ENCODE measurements at places on chromosomes 3 and 15. TPM values are rescaled to one million over a fixed set of nuclear protein-coding genes. Genes with fewer than 3 reads are reported as not detected.

- H3K27ac ChIP-seq, result no peak overlapping the region
- no peaks in the 10 kb centered on the region for H3K27me3 ChIP-seq
- no peaks in the 10 kb centered on the region for H3K4me1 ChIP-seq
- H3K4me3 ChIP-seq, result no peak overlapping the region
Measured at GRCh38 chr3:187361835-187362234, 6.3 kb upstream of the RTP4 start.

- H3K4me3 ChIP-seq, result no peak overlapping the region
- no peaks in the 10 kb centered on the region for H3K4me1 ChIP-seq
- H3K27ac ChIP-seq, result no peak overlapping the region
- no peak for DNase-seq
- no peaks in the 10 kb centered on the region for H3K27me3 ChIP-seq
- H3K36me3 ChIP-seq, result no peaks in the 10 kb centered on the region
Measured at GRCh38 chr15:60814855-60815254, 335.9 kb upstream of the ICE2 start.

GRCh38 chr3:197430934-197431333 is 124.8 kb downstream of the BDH1 start:
- peaks cover 9% of the 10 kb centered on the region for H3K4me1 ChIP-seq
- H3K4me3 ChIP-seq, result no peak overlapping the region
- no peaks in the 10 kb centered on the region for H3K27me3 ChIP-seq
- no peak for DNase-seq
- H3K36me3 ChIP-seq, result no peaks in the 10 kb centered on the region

DNA sequence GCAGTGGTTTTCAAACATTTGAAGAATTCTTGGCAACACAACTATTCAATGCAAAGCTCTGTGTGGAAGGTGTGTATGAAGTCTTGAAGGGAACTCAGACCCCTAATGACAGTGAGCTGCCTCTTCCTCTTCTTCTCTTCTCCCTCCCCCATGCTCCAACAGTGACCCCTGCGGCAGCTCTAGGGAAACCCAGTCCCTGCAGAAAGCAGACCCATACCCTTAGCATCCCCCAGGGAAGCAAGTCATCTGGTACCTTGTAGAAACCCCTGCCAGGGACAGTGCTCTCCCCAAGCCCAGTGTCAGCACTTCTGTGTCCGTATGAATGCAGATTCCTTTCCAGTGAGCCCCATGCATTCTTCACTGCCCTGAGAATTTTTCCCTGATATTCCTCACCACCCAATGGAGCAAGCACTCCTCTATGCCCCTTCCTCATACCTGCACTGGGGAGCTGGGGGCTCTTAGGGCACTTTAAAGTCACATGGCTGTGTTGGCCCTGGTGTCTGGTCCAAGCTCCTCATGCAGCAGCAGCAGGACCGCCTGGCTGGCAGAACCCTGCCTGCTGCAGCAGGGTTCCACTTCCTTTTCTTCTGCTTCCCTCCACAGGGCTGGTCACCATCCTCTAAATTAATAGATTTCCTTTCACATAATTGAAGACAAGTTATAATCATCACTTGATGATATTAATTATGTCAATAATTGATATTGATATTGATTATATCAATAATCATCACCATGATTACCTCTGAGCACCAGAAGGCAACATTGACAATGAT is 442.5 kb downstream of the EPHB1 start:
- H3K27me3 ChIP-seq, result no peaks in the 10 kb centered on the region
- no peaks in the 10 kb centered on the region for H3K4me1 ChIP-seq
- DNase-seq, result no peak
- H3K4me3 ChIP-seq, result no peak overlapping the region

DNA sequence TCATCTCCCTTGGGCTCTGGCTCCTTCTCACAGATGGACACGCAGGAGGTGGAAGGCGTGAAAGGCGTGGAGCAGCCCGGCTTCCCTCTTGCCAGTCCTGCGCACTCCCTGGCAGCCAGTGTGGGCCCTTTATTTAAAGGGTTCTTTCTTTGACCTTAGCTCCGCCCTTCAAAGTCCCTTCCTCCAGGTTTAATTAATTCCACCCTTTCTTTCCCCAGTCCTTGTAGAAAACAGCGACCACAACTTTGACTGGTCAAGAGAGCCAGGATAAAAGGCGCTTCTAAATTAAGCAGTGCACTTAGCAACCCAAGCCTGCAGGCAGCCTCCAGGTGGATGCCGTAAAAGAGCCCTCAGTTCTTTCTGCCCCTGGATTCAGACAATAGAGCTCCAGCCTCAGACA is at the start of gene HDC:
TSS of gene HDC (minus strand) at position 107 of the 400 bp plus-strand sequence. CDS start at position 4, 103 bp downstream.
- no peak within 1 kb of the TSS for H3K27ac ChIP-seq
- no peaks in the 10 kb centered on the region for H3K36me3 ChIP-seq
- H3K4me1 ChIP-seq, result no peaks in the 10 kb centered on the region
- no peak within 1 kb of the TSS for H3K4me3 ChIP-seq
- no peak for DNase-seq

DNA sequence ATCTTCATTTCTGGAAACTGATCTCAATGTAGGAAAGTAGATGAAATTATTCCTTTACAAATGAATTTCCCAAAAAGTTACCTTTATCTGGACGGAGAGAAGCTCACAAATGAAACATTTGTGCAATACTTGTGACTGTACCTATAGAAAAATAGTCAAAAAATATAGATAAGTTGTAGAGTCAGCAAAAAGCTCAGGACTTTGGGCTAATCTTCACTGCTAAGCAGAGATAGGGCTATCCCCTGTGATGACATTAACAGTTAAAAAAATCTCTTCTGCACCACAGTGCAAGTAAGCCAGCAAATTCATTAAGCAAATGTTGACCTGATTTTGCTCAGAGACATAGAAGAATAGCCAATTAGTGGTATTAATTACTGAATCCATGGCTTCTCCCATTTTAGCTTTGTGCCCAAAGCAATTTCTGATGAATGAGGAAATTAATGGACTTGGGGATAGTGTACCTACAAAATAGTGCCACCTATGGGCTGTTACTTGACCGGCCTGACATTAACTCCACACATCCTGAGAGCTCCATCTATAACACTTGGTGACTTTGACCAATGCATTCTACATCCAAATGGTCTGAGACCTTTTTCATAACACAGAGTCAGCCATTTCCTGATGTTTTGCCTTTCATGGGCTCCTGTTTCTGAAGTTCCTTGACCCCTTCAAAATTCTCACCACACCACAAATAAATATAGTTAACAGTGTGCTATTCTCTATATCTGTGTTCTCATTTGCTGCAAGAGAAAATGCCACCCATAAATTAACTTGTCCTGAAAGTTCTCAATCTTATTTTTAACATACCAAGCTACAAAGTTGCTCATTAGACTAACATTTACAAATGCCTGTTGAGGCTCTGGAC is 105.0 kb downstream of the SSR3 start:
- H3K27ac ChIP-seq, result no peak overlapping the region
- no peak overlapping the region for H3K4me3 ChIP-seq
- no peaks in the 10 kb centered on the region for H3K36me3 ChIP-seq
- no peaks in the 10 kb centered on the region for H3K27me3 ChIP-seq
- no peak for DNase-seq
- H3K4me1 ChIP-seq, result no peaks in the 10 kb centered on the region

DNA sequence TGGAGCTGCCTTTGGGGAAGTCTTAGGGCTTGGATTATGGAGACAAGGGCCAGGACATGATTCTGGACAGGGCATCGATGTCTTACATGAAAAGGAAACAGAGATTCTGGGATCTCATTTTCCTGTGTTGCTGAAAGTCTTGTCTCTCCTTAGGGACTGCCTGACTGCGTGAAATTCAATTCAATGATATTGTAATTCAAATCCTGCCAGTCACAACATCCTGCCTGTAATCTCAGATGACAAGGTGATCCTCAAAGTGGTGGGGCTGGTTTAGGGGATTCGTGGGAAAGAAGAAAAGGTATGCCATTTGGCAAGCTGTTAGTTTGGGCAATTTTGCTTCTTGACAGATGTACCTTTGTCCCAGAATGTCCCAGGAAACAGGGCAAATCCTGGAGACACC is 129.1 kb downstream of the KBTBD8 start:
- H3K4me3 ChIP-seq, result no peak overlapping the region
- H3K27ac ChIP-seq, result no peak overlapping the region
- no peaks in the 10 kb centered on the region for H3K27me3 ChIP-seq
- DNase-seq, result no peak
- no peaks in the 10 kb centered on the region for H3K36me3 ChIP-seq

- no peaks in the 10 kb centered on the region for H3K27me3 ChIP-seq
- DNase-seq, result no peak
- H3K36me3 ChIP-seq, result no peaks in the 10 kb centered on the region
- H3K4me1 ChIP-seq, result no peaks in the 10 kb centered on the region
- no peak overlapping the region for H3K27ac ChIP-seq
- H3K4me3 ChIP-seq, result no peak overlapping the region
Measured at GRCh38 chr3:62482961-62483360, 109.6 kb upstream of the FEZF2 start.

- H3K36me3 ChIP-seq, result no peaks in the 10 kb centered on the region
- no peak overlapping the region for H3K4me3 ChIP-seq
- peak overlapping the region; percentile 4 for H3K27ac ChIP-seq
- no peaks in the 10 kb centered on the region for H3K4me1 ChIP-seq
Measured at GRCh38 chr3:124115956-124116355, 124.0 kb upstream of the ROPN1 start.

- H3K27ac ChIP-seq, result no peak overlapping the region
- DNase-seq, result no peak
- no peaks in the 10 kb centered on the region for H3K4me1 ChIP-seq
- H3K4me3 ChIP-seq, result no peak overlapping the region
- no peaks in the 10 kb centered on the region for H3K36me3 ChIP-seq
- H3K27me3 ChIP-seq, result no peaks in the 10 kb centered on the region
Measured at GRCh38 chr3:194080436-194080835, 55.5 kb upstream of the HES1 start.

- H3K27ac ChIP-seq, result no peak overlapping the region
- no peaks in the 10 kb centered on the region for H3K27me3 ChIP-seq
- no peak overlapping the region for H3K4me3 ChIP-seq
- H3K4me1 ChIP-seq, result no peaks in the 10 kb centered on the region
- H3K36me3 ChIP-seq, result no peaks in the 10 kb centered on the region
Measured at GRCh38 chr3:32381922-32382321, 9.7 kb upstream of the CMTM7 start.

FES gene
- 59.5 TPM for total RNA-seq

PLS1 gene
- 1.8 TPM for total RNA-seq

FBXL22 gene
- 30.1 TPM for total RNA-seq

SMCO1 gene
- not detected for total RNA-seq

LARP6 gene
- 59.4 TPM for total RNA-seq

RFTN1 gene
- 32.0 TPM for total RNA-seq

PLA2G4F gene
- total RNA-seq, result 0.26 TPM

RASA2 gene
- total RNA-seq, result 11.3 TPM

ADIPOQ gene
- not detected for total RNA-seq

FMN1 gene
- total RNA-seq, result 1.3 TPM

ACVR2B gene
- 5.6 TPM for total RNA-seq
